Stimulated activated CD8-positive, alpha-beta memory T cell treated with anti-CD3 and anti-CD28 coated beads, Interleukin-2, amount 100 ng/mL, for 48 hours (primary cell): ENCODE measurements at places on chromosomes 5 and 9.

DNA sequence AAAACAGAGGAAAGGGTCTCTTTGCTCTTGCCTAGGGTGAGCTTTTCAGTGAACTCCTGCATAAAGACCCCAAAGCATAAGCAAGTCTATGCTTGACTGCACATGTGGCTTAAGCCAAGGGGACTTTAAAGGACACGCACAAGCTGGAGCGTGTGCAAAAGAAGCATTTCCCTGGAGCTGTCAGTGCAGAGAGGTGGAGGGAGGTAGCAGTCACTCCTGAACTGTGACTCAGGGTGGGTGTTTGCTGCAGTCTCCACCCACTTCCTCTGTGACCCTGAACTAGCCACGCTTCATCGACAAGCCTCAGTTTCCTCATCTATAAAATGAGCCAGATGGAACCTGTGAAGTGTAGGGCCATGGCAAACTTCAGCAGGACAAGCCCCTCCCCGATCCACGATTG lies 72.4 kb downstream of the PDZD2 start:
- DNase-seq: no peak

- no peak for DNase-seq
These were observed 148.1 kb upstream of the DMRT1 start for GRCh38 chr9:693201-694091.

GRCh38 chr9:120765910-120766425 lies 27.2 kb downstream of the FBXW2 start:
- no peak for DNase-seq

GRCh38 chr5:124584991-124585715 lies 161.3 kb downstream of the ZNF608 start:
- DNase-seq: no peak

DNA sequence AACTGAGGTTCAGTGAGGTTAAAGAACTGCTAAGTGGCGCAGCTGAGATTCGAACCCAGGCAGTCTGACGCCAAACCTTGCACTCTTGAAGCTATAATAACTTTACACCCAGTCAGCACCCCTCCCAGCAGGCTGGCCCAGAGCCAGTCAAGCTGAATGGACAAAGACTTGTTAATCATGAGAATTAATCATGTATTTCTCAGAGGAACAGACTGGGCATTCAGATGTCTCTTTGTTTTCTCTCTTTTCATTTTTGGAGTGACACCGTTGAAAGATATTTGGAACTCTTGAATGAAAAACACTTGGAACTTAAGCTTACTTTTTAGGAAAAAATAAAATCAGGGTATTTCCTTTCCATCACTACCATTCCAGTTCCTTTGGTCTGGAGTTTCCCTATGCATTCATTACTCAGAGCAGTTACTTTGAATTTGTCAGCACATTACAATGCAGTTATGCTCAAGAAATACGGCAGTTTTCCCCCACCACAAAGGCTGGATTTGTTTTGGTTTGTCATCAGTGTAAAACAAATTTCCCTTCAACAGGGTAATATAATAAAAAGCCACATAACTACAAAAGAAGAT lies 22.6 kb upstream of the MAMDC2 start:
- DNase-seq: no peak

- no peak for DNase-seq
These were observed 898.5 kb downstream of the DNAH5 start for GRCh38 chr5:13045897-13046551.

DNA sequence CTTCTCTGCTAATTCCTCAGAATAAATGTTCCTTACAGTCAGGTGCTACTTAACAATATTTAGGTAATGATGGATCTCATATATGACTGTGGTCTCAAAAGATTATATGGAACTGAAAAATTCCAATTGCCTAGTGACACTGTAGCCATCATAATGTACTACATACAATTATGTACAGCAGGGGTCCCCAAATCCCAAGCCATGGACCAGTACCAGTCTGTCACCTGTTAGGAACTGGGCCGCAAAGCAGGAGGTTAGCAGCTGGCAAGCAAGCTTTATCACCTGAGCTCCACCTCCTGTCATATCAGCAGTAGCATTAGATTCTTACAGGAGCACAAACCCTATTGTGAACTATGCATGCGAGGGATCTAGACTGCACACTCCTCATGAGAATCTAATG lies 69.6 kb downstream of the NR2F1-AS1 start:
- DNase-seq: no peak

DNA sequence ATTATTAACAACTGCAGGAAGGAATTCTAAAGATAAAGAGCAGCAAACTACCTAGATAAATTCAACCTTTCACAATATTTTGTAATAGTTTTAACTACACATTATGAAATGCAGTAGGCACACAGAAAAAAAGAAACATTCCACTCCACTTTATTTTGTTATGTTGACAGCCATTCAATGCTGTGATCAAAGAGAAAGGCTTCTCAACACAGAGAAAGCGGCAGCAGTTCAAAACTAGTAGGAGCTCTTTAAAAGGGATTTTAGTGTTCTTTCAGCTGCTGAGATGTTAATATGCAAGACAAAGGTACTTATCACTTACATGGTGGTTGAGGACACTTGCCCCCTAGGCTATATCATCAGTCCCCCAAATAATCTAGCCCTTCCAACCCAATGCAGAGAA lies 11.6 kb downstream of the CEMIP2 start:
- no peak for DNase-seq

DNA sequence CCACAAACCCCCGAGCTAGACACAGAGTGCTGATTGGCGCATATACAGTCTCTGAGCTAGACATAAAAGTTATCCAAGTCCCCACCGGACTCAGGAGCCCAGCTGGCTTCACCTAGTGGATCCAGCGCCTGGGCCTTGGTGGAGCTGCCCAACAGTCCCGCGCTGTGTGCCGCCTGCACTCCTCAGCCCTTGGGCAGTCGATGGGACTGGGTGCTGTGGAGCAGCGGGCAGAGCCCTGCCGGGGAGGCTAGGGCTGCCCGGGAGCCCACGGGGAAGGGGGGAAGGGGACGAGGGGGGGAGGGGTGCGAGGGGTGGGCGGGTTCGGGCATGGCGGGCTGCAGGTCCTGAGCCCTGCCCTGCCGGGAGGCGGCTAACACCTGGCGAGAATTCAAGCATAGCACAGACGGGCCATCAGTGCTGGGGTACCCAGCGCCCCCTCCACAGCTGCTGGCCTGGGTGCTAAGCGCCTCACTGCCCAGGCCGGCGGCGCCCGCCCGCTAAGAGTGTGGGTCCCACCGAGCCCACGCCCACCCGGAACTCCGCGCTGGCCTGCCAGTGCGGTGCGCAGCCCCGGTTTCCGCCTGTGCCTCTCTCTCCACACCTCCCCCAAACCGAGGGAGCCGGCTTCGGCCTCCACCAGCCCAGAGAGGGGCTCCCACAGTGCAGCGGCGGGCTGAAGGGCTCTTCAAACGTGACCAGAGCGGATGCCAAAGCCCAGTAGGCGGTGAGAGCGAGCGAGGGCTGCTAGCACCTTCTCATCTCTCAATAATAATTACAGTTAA lies 391.2 kb upstream of the NUDT12 start:
- DNase-seq: no peak

DNA sequence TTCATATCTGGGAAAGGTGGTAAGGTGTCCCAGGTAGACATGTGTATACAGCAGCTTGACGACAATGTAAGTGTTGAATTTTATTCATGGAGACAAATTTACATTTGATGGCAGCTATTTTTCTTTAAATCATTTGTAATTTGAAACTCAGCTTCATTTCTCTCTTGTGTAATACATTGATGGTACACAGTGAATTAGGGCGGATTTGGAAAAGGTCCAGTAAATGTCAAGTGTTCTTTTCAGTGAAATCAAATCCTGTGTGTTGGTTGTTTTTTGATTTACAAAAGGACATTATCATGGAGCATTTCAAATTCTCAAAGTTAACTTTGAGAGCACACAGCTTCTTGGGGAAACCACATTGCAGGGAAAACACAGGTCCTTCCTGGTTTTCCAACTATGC lies 30.0 kb upstream of the PCSK1 start:
- no peak for DNase-seq

DNA sequence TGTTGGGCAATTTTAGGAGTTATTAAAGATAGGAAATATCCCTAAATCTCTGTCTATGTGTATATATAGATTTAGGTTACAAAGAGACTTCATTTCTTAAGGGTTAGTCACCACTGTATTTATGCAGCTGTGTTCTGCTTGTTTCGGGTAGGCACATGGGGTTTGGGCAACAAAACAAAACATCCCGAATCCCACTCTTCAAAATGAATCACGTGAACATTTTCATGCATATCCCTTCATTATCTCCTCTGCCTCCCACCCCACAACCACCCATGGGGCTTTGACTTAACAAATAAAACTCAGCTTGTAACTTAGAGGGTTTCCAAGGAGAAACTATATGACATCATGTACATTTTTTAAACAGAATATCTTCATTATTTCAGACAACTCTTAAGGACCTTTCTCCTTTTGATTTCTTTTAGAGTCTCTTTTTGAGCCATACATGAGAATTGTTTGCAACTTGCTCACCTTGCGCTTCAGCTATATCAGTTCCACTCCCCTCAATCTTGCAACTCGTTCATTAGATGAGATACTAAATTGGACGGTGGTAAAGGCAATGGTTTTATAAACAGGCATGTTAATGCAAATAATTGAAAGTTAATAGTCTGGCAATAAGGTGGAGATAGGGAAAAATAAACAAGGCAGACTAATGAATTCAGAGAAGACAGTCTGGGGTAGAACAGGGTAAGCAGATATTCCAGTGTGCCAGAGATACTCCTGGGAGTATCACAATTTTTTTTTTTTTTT lies 136.7 kb downstream of the CD180 start:
- DNase-seq: no peak

GRCh38 chr9:128550770-128551656 lies 1.4 kb upstream of the SPTAN1 start:
- DNase-seq: no peak

DNA sequence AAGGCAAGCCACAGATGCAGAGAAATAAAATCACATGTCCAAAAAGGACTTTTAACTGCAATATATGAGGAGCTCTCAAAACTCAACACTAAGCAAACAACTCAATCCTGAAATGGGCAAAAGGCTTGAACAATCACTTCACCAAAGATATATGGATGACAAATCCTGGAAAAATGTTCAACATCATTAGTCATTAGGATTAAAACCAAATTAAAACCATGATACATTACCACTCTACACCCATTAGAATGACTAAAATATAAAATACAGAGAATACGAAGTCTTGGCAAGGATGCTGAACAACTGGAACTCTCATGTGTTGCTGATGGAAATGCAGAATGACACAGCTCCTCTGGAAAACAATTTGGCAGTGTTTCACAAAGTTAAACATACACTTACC lies 277.4 kb downstream of the TLE1 start:
- no peak for DNase-seq

DNA sequence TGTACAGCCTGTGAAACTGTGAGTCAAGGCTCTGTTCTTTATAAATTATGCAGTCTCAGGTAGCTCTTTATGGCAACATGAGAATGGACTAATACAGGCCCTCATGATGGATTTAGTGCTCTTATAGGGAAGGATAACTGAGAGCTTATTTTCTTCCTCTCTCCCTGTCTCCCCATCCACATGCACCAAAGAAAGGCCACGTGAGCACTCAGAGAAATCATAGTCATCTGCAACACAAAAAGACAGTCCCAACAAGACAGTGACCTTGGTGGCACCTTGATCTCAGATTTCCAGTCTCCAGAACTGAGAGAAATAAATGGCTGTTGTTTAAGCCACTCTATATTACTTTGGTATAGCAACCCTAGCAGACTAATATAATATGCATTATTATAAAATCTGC lies 2133.6 kb upstream of the ACO1 start:
- no peak for DNase-seq

DNA sequence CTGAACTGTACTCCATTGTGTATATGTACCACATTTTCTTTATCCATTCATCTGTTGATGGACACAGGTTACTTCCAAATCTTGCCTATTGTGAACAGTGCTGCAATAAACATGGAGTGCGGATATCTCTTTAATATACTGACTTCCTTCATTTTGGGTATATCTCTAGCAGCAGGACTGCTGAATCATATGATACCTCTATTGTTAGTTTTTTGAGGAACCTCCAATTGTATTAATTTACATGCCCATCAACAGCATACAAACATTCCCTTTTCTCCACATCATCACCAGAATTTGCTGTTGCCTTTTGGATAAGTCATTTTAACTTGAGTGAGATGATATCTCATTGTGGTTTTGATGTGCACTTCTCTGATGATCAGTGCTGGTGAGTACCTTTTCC lies 81.8 kb upstream of the FAM120A start:
- no peak for DNase-seq

GRCh38 chr5:92504346-92504745 lies 1076.7 kb downstream of the NR2F1-AS1 start:
- no peak for DNase-seq

DNA sequence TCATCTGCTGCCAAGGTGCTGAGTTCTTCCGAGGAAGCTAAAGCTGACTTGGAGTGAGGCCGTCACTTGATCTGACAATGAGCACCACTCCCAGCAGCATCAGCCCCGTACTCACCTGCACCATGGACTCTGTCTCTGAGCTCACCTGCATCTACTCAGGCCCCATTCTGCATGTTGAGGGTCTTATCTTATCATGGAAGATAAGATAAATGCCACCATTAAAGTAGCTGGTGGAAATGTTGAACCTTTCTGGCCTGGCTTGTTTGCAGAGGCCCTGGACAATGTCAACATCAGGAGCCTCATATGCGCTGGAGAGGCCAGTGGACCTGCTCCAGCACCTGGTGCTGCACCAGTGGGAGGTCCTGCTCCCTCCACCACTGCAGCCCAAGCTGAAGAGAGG lies 35.0 kb upstream of the HMGCS1 start:
- no peak for DNase-seq

DNA sequence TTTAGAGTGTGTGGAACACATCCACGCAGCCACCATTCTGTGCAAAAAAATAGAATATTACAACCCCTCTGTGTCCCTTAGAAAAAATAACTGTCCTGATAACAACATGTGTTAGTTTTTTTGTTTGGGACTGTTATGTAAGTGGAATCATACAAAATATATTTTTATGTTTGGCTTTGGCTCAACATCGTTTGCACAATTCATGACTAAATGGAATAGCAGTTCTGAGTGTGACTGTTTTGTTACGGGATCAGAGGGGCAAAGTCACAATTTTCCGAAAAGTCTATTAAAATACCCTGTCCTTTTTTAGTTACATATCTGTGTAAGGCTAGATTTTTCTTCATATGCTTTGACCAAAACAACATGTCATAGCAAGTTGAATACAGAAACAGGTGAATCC lies 12.8 kb downstream of the MTREX start:
- no peak for DNase-seq

DNA sequence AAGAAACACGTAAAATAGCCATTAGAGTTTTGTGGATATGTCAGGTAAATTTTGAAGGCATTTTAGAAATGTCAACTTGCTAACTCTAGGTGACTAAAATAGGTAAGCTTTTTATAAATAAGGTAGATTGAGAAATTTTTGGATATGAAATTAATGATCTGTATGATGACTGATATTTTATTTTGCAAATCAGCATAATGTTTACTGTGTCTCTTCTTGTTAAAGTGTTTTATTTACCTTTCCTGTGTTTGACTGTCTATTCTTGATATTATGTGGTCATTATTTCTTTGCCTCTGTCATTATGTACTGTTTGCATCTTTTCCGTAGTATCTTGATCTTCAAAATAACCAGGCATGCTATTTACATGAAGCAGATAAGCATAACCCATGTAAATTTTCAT lies 58.4 kb downstream of the ZCCHC7 start:
- DNase-seq: no peak
